ENCODE measurements at places on chromosomes 4 and X.
A peak's percentile ranks its signal among the peaks of the same experiment; 100 is the strongest.

GRCh38 chr4:2792711-2793585 is at the start of gene SH3BP2:
SH3BP2 (plus strand) TSS chr4:2793085; CDS start chr4:2820618, 27,533 bp downstream.
- DNase-seq = peak; percentile 77

DNA sequence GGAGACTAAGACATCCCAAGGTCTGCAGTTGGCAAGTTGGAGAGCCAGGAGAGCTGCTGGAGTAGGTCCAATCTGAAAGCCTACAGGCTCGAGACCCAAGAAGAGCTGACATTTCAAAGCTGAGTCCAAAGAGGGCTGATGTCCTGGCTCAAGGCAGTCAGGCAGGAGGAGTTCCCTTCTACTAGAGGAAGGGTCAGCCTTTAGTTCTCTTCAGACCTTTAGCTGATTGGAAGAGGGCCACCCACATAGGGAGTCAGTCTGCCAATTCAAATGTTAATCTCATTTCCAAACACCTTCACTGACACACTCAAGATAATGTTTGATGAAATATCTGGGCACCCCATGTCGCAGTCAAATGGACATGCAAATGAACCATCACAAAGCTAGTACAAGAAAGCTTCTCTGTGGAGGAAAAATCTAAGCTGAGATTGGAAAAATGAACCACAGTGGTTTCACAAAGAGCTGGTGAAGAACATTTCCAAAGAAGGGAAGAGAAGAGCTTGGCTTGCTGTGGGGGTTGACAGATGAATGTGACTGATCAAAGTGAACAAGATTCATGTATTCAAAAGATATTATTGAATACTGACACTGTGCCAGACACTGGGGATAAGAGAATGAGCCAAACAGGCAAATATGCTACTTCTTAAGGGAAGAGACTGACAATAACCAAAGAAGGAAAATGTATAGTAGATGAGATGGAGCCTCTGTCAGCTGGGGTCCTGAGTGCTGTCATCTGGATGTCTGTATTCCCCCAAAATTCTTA is 61.2 kb downstream of the STK32B start:
- no peak for DNase-seq

- DNase-seq = no peak
Measured at GRCh38 chr4:151231915-151232595, 44.9 kb upstream of the PRSS48 start.

DNA sequence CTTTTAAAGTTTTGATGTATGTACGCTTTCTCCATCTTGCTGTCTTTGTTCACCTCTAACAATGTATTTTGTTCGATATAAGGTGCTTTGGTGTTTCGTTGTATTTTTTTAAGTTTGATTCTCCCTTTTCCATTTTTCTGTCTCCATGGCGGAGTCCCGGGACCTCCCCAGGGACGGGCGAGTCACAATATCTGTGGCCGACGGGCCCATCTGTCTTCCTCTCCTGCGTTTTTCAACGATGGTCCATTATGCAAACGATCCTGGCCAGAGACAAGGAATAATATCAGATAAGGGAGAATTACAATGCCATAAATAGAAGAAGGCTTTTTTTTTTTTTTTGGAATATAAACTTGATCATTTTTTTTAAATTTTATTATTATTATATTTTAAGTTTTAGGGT is 112.3 kb upstream of the SHOX start:
- no peak for DNase-seq

- DNase-seq = no peak
Measured at GRCh38 chr4:78987683-78988082, 48.4 kb upstream of the PAQR3 start.

- no peak for DNase-seq
Measured at GRCh38 chr4:24802648-24803047, 7.3 kb downstream of the SOD3 start.

GRCh38 chrX:115472131-115472530 is 88.8 kb upstream of the PLS3 start:
- no peak for DNase-seq

- DNase-seq = no peak
Measured at GRCh38 chrX:49001521-49002090, 458 bp downstream of the GRIPAP1 start.

GRCh38 chr4:121817701-121818100 is 6.0 kb downstream of the CCNA2 start:
- no peak for DNase-seq

DNA sequence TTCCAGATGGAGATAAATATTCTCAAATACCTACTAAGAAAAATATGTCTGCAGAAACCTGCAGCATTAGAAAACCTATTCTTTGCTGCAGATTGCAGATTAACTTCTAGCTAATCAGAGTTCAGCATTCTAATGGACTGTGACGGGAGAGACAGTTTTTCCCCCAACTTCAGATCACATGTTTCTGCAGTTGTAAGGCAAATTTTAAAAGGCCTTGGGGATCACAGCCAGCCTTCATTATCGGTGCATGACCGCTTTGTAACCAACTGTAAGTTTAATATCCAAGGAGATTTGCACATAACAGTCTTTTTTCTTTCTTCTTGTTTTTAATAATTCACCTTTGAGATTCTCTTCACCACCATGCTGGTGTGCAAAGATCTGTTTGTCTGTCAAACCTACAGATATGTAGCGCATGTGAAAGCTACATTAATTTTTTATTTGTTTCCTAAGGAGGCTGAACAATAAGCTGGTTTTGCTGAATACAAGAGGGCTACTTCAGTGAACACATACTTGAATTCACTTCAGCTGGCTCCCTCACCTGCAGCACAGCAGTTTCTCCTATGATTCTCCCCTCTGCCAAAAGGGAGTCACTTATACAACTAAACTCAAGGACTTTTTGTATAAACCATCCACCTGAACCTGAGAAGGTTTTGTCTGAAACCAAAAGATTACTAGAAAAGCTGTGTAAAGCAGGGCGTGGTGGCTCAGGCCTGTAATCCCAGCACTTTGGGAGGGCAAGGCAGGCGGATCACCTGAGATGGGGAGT is 488.5 kb downstream of the RPA4 start:
- DNase-seq = no peak

DNA sequence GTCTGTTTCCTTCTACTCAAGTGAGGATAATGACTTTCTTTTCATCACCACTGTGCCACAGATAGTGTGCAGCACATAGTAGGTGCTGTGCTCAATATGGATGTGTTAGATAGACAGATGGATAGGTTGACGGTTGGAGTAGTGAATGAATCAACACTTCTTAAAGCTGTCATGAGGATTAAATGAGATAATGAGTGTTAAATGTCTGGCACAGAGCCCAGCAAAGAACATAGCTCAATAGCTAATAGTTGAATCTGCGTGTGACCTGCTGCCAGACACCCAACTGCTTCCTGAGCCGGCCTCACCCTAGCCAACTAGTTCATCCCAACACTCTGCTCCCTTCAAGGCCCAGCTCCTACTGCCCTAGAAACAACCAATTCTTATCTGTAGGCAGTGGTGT is 67.7 kb upstream of the PJA1 start:
- no peak for DNase-seq

DNA sequence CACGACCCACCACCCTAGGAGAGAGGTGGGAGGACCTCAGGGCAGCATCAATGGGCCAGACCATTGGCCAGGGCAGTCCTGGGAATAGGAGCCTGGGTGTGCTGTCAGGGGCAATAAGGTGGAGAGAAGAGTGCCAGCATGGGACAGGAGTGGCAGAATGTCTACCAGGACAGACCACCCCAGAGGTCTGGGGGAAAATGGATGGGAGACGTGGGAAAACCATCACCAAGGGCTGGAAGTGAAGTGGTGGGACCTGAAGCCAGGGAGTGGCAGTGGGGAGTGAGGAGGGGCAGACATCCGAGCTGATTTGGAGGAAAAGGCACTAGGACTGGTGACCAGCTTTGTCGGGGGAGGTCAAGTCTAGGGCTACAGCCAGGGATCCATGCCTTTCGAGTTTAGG is 993 bp downstream of the EVC2 start:
- DNase-seq = no peak

- DNase-seq = no peak
Measured at GRCh38 chr4:165621983-165622382, 243.2 kb downstream of the CPE start.

DNA sequence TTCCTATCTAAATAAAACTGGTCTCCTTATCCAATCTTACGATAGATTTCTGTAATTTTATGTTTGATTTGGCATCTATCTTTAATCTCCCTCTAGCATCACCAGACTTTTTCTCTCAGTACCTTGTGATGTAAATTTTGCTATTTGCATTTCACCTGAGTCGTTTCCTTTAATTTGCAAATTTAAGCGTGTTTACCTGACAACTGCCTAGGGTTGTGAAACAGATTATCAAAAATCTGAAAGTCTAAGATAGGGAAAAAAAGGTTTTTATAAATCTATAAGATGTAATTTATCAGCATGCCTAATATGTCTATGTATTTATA is 39.4 kb upstream of the TMPRSS11E start:
- DNase-seq = no peak

GRCh38 chrX:119734897-119735339 is 23.5 kb upstream of the SOWAHD start:
- no peak for DNase-seq

GRCh38 chr4:105149771-105150170 is 3.1 kb downstream of the TET2 start:
- no peak for DNase-seq

- no peak for DNase-seq
Measured at GRCh38 chr4:169160825-169161224, 109.9 kb downstream of the SH3RF1 start.

GRCh38 chr4:42570221-42570620 is 86.7 kb downstream of the ATP8A1 start:
- DNase-seq = no peak

Data from RWPE2 (cell line).